Trophoblast cell (in vitro differentiated cells and primary cell): ENCODE measurements at places on chromosomes 12 and 14.

GRCh38 chr14:83548061-83548839 is 1981.7 kb upstream of the FLRT2 start:
- H3K4me3 ChIP-seq: no peak overlapping the region
- H3K4me1 ChIP-seq: no peaks in the 10 kb centered on the region
- DNase-seq: no peak
- H3K36me3 ChIP-seq: no peaks in the 10 kb centered on the region
- no peaks in the 10 kb centered on the region for H3K27me3 ChIP-seq

- no peaks in the 10 kb centered on the region for H3K4me1 ChIP-seq
- no peaks in the 10 kb centered on the region for H3K36me3 ChIP-seq
- no peak for DNase-seq
Measured at GRCh38 chr14:99964979-99965378, 100.2 kb upstream of the EVL start.

- H3K27me3 ChIP-seq: no peaks in the 10 kb centered on the region
- H3K4me1 ChIP-seq: no peaks in the 10 kb centered on the region
- no peak overlapping the region for H3K4me3 ChIP-seq
- H3K27ac ChIP-seq: no peak overlapping the region
- peak; percentile 79 for DNase-seq
Measured at GRCh38 chr12:89051065-89051677, 301.1 kb downstream of the DUSP6 start.

- H3K36me3 ChIP-seq: no peaks in the 10 kb centered on the region
- no peak for DNase-seq
- H3K4me1 ChIP-seq: peaks cover 3% of the 10 kb centered on the region
- no peak overlapping the region for H3K27ac ChIP-seq
Measured at GRCh38 chr14:101222362-101223070, 319.0 kb upstream of the RTL1 start.

- DNase-seq: no peak
- H3K27ac ChIP-seq: no peak overlapping the region
- no peak overlapping the region for H3K4me3 ChIP-seq
- no peaks in the 10 kb centered on the region for H3K27me3 ChIP-seq
Measured at GRCh38 chr12:42463671-42464070, 125.9 kb downstream of the PRICKLE1 start.

DNA sequence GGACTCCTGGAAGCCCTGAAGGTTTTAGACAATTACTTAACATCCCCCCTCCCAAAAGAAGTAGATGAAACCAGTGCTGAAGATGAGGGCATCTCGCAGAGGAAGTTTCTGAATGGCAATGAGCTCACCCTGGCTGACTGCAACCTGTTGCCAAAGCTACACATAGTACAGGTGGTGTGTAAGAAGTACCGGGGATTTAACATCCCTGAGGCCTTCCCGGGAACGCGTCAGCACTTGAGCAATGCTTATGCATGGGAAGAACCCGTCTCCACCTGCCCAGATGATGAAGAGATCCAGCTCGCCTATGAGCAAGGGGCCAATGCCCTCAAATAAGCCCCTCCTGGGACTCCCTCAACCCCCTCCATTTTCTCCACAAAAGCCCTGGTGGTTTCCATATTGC is 10.6 kb upstream of the SPPL3 start:
- no peaks in the 10 kb centered on the region for H3K27me3 ChIP-seq
- H3K27ac ChIP-seq: no peak overlapping the region
- peak; percentile 77 for DNase-seq
- H3K4me3 ChIP-seq: no peak overlapping the region
- H3K4me1 ChIP-seq: no peaks in the 10 kb centered on the region
- no peaks in the 10 kb centered on the region for H3K36me3 ChIP-seq

GRCh38 chr14:72830356-72830755 is 63.5 kb downstream of the DPF3 start:
- no peak overlapping the region for H3K4me3 ChIP-seq
- no peaks in the 10 kb centered on the region for H3K27me3 ChIP-seq
- H3K4me1 ChIP-seq: peaks cover 2% of the 10 kb centered on the region

DNA sequence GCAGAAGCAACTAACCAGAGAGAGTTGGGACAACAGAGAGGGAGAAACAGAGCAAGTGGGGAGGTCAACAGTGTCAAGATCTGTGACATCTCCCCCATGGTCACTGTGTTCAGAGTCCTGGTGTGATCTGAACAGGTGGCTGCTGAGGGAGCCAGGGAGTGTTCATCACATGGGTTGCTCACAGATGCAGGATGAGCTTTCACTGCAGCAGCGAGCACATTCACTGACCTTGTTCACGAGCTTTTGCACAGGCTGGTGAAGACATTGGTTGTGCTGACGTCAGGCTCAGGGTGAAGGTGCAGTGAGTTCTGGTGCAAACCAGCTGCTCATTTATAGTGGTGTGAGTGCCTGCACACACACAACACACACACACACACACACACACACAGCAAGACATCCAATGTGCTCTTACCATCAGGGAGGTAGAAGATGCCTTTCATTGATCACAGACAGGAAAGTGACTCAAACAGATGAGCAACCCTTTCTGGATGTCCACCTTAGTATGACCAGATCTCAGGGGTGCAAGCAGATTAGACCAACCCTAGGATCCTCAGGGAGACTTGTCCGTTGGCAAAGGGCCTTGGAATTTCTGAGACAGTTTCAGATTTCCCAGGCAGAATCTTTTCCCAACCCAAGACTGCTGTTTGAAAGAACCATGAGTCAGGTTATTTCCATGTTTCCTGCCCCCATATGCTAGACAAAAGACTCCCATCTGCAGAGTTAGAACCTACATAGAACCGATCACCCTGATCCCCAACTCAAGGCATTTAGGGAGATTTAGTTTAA is 44.3 kb upstream of the OR10AD1 start:
- no peaks in the 10 kb centered on the region for H3K27me3 ChIP-seq
- no peak for DNase-seq
- H3K4me1 ChIP-seq: peaks cover 3% of the 10 kb centered on the region
- H3K36me3 ChIP-seq: no peaks in the 10 kb centered on the region
- H3K27ac ChIP-seq: no peak overlapping the region
